ENCODE measurements at places on chromosomes 16 and 17.

DNA sequence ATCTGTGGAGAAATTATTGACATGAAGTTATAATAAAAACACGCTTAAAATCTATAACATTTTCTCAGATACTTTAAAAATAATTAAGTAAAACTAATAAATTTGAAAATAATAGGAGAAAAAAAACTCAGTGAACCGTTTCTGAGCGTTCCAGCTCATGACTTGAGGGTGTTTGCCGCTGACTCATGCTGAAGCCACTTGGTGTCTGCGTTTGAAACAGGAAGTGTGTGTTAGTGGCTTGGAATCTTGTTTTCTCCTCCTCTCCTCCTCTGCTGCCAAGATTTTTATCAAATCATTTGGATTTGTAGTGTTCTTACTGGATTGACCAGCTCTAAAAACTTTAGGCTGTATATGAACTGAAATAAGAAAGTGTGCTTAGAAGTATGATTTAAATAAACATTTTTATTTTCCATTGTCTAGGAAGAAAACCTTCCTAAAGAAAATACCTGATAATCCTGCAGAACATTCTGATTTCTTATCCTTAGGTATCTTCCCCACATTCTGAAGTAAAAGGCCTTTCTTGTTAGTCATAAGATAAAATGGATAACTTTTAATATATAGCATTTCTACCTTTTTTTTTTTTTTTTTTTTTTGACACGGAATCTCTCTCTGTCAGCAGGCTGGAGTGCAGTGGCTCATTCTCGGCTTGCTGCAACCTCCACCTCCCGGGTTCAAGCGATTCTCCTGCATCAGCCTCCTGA, 30.8 kb downstream of the USP10 start:
- DNase-seq = no peak

- DNase-seq = no peak
Observed at GRCh38 chr17:47605011-47605410, 44.7 kb upstream of the KPNB1 start.

- DNase-seq = no peak
Observed at GRCh38 chr17:48491527-48492273, 39.1 kb downstream of the HOXB1 start.

DNA sequence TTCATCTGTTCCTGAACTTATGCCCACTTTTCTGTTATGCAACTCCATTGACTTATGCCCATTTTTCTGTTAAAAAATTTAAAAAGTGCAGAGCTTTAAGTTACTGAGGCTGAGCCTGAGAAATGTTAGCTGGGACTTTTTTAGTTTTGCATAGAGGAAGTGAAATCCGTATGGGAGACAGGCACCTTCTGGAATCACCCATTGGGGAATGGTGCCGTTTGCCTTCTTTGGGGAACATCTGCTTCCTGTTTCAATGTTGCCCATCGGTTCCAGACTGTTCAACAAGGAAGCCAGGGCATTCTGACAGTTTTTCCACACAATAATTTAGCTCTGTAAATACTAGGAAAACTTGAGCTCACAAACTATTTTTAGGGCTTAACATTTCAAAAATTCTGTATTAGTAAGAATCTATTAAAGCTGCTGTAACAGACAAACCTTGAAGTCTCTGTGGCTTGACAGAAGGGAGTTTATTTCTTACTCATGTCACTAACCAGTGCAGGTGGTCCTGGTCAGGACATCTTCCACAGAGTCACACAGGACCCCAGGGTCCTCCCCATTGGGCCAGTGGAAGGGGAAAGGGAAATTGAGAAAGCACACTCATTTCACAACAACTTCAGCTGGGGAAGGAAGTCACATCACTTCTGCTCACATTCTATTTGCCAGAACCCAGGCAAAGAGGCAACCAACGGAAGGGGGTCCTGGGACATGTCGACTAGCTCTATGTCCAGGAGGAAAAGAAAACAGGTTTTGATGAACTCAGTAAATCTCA, 17.2 kb downstream of the PRKCB start:
- DNase-seq = no peak

DNA sequence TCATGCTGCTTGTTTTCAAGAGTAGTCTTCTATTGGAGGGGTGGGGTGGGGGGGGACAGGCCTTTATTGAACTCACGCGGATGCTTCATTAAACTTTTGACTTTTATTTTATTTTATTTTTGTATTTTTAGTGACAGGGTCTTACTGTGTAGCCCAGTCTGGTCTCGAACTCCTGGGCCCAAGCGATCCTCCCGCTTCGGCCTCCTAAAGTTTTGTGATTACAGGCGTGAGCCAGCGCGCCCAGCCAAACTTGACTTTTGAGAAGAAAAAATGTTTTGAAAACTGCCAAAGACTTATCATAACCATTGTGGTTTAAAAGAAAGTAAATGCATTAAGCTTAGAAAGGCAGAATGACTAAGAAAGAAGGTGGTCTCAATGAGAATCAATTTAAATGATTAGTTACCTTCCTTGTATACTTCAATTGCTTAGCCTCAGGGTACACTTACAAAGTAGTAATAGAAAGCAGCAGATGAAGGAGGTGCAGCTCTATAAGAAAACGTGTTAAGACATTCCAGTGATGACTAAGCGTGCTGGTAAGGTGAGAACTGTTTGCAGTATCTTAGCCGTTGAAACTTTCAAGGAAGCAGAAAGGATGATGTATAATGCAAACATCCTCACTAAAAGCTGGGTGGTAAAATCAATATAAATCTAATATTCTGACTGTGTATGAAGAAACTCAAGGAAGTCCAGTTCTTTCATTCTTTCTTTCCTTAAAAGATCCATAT, 1.2 kb downstream of the AP2B1 start:
- no peak for DNase-seq

DNA sequence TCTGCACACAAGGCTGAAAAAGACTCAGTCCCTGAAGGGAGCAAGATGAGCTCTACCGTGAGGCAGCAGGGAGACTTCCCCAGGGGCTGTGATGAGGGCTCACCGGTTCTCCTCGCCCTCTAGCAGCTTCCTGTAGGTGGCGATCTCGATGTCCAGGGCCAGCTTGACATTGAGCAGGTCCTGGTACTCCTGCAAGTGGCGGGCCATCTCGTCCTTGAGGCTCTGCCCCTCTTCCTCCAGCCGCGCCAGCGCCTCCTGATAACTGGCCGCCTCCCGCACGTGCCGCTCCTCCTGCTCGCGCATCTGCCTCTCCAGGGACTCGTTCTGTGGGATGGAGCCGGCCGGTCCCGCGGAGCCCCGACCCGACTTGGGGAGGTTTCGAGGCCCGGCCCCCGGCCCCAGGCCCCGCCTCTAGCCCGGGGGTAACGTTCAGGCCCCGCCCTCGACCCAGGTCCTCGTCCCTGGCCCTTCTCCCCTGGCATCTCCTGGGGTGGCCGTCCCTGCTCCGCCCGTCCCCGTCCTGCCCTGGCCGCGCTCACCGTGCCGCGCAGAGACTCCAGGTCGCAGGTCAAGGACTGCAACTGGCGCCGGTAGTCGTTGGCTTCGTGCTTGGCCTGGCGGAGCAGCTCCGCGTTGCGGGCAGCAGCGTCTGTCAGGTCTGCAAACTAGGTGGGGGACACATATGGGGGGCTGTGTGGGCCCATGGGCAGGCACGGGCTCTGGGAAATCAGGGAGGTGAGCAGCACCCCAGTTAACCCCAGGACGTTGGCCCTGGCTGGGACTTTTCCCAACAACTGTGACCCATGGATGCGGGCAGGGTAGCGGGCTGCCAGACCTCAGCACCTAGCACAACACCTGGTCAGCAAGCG, 3.9 kb downstream of the GFAP start:
- DNase-seq = peak; percentile 40

Data from activated CD4-positive, alpha-beta T cell treated with anti-CD3 and anti-CD28 coated beads, Interleukin-2, amount 50 U/mL, for 24 hours (primary cell).